ENCODE measurements at places on chromosomes 3 and 15.

DNA sequence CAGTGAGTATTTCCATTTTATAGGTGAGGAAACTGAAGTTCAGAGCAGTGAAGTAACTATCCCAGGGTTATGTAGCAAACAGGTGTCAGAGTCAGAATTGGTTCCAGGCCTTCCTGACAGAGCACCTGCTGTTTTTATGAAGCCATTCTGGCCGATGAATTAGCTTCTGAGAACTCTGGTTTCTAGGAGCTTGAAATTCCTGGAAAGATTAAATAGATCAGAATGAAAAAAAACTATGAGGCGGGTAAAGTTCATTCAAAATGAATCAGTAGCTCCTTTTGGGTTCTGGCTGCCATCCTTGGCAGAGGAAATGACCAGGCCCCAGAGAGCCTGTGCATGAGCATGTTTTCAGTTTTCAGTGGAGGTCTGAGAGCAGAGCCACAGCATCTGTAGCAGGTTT is 59.3 kb upstream of the CFAP161 start:
- DNase-seq, result no peak

- DNase-seq, result no peak
Observed at GRCh38 chr3:169077394-169077906, 586.1 kb downstream of the MECOM start.

- DNase-seq, result no peak
Observed at GRCh38 chr3:57791245-57791644, 35.1 kb downstream of the SLMAP start.

- DNase-seq, result no peak
Observed at GRCh38 chr3:45234250-45234649, 8.2 kb upstream of the TMEM158 start.

- DNase-seq, result no peak
Observed at GRCh38 chr3:73148682-73149081, 87.2 kb downstream of the EBLN2 start.

DNA sequence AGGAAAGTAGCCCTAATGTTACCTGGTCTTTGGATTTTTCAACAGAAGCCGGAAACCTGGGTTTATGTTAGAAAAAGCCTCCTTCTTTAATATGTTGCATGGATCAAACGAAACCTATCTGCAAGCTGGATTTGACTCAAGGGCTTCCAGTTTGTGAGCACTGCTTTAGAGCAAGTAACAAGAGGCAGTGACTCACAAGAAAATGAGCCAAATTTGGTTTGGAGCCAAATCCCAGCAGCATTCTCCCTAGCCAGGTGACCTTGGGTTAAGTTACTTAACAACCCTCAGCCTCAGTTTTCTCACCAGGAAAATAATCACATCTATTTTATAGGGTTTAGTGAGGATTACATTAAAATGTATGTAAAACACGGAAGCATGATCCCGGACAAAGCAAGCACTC is 215.2 kb upstream of the PRICKLE2 start:
- no peak for DNase-seq

- DNase-seq, result no peak
Observed at GRCh38 chr3:99499235-99500158, 138.9 kb upstream of the COL8A1 start.

DNA sequence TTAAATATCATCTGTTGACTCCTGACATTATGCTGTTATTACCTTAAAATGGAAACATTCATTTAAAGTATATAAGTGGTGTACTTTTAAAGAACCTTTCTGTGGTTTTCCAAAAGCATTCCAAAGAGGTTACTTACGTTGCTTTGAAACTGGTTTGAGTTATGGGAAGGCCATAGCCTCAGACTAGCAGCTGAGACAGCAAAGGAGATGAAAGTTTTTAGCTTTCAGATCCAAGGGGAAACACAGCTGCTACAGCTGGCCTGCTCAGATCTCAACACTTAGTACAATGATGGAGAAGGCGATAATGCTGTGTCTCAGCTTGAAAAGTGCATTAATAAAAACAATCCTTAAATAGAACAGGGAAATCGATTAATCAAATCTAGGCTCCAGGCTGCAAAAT is 921.1 kb downstream of the ROBO1 start:
- no peak for DNase-seq

DNA sequence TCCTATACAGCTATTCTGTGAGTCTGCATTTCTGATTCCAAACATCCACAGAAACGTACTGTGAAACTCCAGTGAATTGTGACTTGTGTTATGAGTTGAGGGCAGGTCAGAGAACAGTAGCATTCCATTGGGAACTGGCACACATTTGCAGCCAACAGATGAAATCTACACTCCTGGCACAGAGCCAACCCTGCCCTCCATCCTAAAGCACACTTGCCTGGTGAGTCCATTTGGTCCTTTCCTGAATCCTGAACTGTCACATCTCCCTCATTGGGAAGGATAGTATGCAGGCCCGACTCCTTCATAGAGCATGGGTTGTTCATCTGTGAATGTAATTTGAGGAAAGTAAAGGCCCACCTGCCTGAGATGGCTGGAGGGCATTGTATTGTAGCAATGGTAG is 314.3 kb upstream of the RASGRP1 start:
- no peak for DNase-seq

GRCh38 chr3:150722267-150722666 is 18.5 kb upstream of the ERICH6 start:
- no peak for DNase-seq

GRCh38 chr15:67479781-67480505 is 41.0 kb upstream of the C15orf61 start:
- no peak for DNase-seq

DNA sequence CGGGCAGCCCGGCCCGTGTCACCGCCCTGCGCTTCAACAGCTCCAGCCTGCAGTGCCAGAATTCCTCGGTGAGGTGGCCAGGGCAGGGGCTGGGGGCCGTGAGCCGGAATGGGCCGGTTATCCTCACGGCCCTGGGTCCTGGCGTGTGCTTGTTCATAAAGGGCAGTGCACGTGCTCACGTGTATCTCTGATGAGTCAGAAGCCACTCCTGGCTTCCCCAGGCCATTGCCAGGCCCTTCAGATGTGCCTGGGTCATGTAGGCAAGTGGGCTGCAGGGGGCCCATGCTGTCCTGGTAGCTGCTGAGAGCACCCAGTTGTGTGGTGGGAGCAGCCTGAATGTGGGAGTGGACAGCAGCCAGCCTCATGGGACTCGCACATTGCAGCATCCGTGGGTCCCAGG is 29.2 kb downstream of the PLXNA1 start:
- no peak for DNase-seq

DNA sequence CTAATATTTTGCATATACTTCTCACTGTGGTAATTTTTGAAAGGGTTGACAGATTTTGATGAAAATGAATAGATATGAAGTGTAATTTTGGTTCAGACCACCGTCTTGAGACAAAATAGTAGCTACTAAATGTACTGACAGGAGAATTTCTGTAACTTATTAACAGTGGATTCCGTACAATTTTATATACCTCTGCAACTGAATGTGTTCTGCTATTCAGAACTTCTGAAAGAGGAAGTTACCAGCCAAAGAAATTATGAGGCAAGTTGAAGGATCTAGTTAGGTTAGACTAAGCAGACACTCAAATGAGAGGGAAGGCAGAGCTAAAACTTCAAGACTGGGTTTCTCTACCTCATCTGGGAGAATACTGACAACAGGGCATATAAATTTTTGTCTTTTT is 29.4 kb downstream of the GAP43 start:
- DNase-seq, result no peak

DNA sequence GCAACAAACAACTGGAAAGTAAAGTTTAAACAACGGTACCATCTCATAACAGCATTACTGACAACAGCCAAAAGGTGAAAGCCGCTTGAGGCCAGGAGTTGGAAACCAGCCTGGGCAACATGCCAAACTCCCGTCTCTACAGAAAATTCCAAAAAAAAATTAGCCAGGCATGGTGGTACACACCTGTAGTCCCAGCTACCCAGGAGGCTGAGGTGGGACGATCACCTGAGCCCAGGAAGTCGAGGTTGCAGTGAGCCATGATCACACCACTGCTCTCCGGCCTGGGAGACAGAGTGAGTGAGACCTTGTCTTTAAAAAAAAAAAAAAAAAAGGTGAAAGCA is 4.4 kb downstream of the TNK2 start:
- DNase-seq, result no peak

Data from hepatic stellate cell (primary cell).